ENCODE measurements at places on chromosomes 4 and X.

DNA sequence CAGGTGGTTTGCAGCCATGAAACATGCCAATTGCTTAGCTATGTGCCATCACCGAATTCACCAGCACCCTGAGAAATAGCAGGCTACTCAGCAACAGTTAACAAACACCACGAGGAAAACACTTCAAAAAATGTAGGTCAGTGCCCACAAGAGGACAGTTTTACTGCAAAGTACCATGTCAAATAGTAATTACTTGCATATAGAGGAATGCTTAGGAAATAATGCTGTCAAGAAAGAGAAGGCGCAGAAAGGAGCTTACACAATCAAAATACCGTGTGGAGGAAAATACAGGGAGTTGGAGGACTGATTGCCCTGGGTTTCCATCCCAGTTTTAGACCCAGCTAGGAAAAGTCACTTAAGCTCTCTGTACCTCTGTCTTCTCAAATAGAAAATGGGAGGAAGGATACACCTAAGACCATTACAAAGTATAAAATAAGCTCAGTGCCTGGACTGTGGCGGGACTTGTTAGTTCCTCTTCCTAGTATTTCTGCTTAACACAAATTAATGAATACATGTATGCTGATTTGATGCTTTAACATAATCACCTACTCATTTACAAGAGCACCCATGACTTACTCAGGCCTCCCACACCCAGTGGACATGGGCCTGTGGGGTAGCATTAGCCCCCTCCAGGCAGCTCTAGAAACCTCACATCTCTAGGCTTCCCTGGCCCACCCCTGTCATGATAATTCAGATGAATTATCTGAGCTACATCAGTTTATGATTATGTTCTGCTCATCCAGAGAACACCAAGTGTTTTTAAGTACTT, 44.5 kb upstream of the IL21 start:
- peak; percentile 93 for DNase-seq

DNA sequence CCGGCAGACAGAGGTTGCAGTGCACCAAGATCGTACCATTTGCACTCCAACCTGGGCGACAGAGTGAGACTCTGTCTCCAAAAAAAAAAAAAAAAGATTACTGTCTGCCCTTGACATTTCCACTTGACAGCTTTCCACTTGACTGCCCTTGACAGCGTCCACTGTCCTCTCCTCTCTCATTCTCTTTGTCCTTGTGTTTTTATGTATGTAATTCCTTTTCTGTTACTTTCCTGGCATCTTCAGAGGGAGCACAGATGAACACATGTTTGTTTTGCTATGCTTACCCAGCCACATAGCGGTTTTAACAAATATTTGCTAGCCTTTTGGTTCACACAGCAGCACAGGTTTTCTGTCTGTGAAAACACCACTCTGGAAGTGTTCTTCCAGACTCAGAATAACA, 26.2 kb downstream of the SYAP1 start:
- DNase-seq: no peak

DNA sequence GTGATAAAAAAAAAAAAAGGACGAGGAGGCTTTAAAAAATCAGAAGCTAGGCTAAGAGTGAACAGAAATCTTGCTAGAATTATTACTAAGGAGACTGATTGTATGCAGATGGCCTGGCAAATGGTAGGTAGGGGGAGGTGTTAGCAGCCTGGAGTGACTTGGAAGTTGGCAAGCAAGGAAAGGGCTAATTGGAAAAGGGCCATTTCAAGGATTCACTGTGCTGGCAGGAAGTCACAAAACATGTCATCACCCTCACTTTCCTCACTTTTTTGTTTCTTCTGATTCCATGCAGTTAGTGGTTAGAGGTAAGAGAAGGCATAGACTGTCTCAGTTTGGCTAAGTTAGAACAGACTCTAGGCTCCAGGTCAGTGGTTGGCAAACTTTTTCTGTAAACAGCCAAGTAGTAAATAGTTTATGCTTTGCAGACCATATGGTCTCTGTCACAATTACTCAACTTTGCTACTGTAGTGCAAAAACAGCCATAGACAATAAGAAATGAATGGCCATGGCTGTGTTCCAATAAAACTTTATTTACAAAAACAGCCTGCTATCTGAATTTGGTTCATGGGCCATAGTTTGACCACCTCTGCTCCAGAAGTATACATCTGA, 646.5 kb upstream of the ACTRT1 start:
- DNase-seq: no peak

DNA sequence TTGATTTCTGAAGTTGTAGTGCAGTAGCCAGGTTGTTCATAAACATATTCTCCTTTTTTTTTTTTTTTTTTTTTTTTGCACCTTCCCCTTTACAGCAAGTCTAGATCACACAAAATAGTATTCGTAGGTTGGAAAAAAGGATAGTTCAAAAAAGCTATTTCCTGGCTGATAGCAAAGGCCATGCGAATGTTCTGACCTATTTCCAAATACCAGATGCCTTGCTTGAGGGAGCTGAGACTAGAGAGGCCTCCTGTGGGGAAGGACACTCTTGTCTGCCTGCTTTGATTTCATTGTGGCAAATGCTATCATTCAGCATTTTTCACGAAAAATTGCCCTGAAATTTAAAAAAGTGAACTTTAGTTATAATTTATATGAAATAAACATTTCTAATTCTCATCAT, 111.4 kb downstream of the MAD2L1 start:
- no peak for DNase-seq

- no peak for DNase-seq
Observed at GRCh38 chr4:171087089-171087488, 726.1 kb upstream of the GALNTL6 start.

DNA sequence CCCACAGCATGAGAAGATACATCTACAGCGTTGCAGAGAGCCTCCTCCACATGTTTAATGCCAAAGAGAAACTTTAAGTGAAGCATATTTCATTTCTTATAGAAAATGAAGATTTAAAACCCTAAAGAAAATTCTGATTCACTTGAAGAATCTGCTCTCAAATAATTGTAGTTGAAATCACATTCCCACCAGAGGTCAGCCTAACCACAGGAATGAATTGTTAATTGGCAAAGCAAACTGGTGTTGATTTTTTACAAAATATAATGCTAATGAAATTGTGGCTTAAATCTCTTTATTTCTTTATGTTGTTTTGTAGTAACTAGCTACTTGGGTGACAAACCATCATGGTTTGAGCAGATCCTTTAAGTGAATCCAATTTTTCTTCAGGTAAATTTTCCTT, 31.1 kb upstream of the WDR17 start:
- peak; percentile 55 for DNase-seq

DNA sequence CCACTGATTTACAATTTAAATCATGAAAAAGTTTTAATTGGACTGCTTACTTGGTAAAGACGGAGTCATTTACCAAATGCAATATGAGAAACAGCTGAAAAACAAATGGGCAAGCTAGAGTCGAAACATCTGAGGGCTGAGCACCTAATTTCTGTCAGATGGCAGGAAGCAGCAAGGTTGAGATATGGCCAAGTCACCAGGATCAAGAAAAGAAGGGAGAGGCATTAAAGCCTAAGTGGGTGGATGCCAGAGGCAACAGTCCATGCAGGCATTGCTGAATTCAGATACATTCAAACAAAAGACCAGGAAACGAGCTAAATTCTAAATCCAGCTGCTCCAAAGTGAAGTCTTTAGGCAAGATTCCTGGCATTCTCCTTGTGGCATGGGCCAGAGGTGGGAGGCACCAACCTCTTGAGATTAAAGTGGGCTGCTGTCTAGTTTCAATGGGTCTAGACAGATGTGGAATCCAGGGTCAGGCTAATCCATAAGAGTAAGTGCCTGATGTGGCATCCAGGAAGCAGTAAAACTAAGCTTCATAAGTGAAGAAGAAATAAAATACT, 8.0 kb upstream of the ARSJ start:
- peak; percentile 47 for DNase-seq

GRCh38 chr4:123106747-123107146, 184.3 kb upstream of the NUDT6 start:
- DNase-seq: no peak

DNA sequence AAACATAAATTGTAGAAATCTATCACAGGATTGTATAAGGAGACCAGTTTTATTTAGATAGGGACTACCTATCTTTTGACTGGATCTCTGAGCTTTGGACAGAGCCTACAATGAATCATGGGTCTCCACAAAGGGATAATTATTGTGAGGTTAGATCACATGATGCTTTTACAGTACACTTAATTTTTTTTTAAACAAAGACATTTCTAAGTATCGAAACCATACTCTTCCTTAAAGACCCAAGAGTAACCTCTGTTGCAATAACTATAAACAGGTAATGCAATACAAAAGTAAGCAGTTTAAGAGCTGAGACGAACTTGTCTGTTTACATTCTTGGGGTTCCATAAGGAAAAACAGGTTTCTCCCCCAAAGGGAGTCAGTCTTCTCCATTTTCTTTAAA, 64.3 kb upstream of the GABRE start:
- no peak for DNase-seq

DNA sequence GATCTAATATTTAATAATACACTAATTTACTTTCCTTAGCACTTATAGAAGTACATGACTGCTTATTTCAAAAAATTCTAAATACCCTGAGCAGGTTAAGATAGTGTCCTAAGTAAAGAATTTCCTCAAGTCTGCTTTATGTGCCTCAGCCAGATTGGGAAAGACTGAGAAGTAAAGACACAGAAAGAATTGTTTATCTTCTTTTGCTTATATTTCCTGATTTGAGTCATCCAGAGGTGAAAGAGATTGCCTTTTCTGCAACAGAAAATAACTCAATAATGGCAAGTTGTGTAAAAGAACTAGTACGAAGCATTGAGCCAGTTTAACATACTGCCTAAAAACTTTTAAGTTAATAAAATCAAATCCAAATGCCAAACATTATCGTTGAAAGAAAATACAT, 45.0 kb downstream of the NAF1 start:
- no peak for DNase-seq

DNA sequence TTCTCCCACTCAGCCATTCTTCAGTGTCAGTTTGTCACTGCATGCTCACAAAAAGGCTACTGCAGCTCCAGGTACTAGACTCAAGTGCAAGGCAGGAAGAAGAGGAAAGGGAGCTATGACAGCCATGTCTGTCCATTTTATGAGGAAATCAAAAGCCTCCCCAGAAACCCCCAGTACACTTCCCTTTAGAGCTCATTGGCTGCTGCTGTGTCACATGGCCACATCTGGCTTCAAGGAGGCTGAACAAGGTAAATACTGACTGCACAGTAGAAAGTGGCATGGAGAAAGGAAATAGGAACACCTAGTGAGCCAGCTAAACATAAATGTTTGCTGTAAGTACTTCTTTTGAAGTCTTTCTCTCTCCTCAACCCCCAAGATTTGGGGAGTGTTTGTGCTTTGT, 67.2 kb upstream of the FRAS1 start:
- no peak for DNase-seq

- DNase-seq: no peak
Observed at GRCh38 chr4:98602270-98602669, 56.1 kb downstream of the TSPAN5 start.

DNA sequence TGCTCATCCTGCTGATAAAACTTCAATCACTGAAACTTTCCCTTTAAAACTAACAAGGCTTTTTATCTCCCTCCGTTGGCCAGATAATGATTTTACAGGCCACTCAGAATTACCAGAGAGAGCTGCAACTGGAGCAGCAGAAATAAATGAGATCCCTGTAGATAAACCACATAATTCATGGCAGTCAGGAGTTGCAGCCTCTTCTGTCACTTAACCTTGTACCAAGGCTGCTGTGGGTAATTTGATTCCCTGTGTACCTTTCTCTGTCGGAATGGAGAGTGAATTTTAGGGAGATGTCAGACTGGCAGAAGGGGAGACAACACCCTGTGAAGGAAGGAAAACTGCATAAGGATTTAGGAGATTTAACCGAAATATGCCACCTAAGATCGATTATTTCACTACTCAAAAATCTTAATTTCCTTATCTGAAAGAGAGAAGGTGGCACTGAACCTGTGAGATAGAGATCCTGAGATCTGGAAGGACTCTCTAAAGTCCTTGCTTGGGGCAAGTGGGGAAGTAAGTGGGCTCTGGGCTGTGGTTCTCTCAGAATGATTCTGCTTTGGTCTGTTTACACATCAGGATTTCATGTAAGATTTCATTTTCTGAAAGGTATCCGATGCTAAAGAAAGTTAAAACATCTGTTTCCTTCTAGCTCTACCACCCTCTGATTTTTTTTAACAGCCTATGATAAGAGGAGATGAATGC, 14.3 kb upstream of the TSPAN5 start:
- DNase-seq: no peak

DNA sequence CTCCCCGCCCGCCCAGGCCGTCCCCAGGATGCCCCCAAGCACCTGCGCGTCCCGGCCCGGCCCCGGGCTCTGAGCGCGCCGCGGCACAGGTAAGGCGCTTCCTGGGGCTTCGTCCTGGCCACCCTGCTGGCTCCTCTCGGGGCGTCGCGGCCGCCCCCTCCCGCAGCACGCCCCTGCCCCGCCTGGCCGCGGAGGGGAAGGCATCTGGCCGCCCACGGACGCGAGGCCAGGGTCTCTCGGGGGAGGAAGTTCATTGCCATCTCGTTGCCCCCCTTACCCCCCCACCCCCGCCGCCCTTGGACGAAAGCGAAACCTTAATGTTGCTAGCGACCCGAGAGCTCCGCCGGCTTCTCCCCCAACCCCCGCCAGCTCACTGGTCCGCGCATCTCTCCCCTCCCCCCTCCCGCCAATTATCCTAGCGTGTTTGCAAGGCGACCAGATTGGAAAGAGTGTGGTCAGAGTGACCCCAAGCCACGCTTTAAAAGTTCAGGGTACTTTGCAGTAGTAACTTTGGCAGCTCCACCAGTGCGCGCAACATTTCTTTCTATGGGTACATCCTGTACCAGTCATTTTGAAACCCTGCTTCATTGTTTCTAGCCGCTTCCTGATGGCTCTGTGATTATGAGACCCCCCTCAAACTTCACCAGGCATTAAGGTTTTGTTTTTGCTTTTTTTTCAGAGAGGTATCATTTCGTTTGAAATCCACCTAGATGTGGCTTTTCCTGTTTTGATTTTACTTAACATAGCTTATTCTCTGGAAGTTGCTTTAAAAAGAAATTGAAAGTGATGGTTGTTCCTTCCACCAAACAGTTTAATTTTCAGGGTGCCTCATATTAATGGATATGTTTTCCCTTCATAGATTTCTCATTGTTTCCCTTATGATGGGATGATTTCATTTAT, 626 bp downstream of the TBC1D1 start:
- DNase-seq: no peak

DNA sequence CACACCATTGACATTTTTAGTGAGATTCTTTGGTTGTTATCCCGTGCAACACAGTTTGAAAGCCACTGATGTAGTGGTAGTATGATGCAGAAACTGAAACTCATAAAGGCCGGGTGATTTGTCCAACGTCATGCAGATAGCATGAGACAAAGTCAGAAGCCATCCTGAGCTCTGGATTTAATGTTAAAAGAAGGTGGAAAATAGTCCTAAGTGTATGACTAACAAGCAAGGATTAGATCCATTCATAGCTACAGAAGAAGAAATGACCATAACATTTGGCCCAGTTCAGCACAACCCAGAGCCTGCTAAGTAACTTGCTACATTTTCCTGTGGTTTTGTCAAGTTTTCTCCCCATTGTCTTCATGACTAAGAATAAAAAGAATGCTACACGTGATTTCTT, 142.4 kb downstream of the AMELX start:
- DNase-seq: peak; percentile 95

- no peak for DNase-seq
Observed at GRCh38 chr4:156413239-156414135, 459.8 kb upstream of the CTSO start.

Measured in AG10803 (cell line).